ENCODE measurements at places on chromosomes 3 and 15. TPM values are rescaled to one million over a fixed set of nuclear protein-coding genes. Genes with fewer than 3 reads are reported as not detected.

HTR3E gene
- not detected for total RNA-seq

ATP10A gene
- 1.8 TPM for total RNA-seq

TPRG1 gene
- 1.0 TPM for total RNA-seq

C3orf20 gene
- 0.05 TPM for total RNA-seq

NCK1 gene
- 35.8 TPM for total RNA-seq

SNTN gene
- total RNA-seq: not detected

FANCI gene
- 1.8 TPM for total RNA-seq

GABRR3 gene
- not detected for total RNA-seq

RARB gene
- 3.3 TPM for total RNA-seq

CD86 gene
- 2.9 TPM for total RNA-seq

STAG1 gene
- total RNA-seq: 28.0 TPM

C3orf33 gene
- 2.4 TPM for total RNA-seq

ZNF662 gene
- total RNA-seq: 3.9 TPM

VIPR1 gene
- total RNA-seq: 2.3 TPM

DGKG gene
- 7.8 TPM for total RNA-seq

SPTSSB gene
- total RNA-seq: under 0.01 TPM

CCDC54 gene
- total RNA-seq: not detected

CTDSPL gene
- 16.7 TPM for total RNA-seq

SEMA5B gene
- 1.1 TPM for total RNA-seq

C15orf62 gene
- total RNA-seq: 0.19 TPM

MYO1E gene
- total RNA-seq: 70.9 TPM

CLRN1 gene
- total RNA-seq: not detected

CDHR4 gene
- not detected for total RNA-seq

SPTBN5 gene
- total RNA-seq: 1.7 TPM

CCR9 gene
- total RNA-seq: 0.28 TPM

TMC3 gene
- not detected for total RNA-seq

ALG1L2 gene
- not detected for total RNA-seq

ROPN1 gene
- total RNA-seq: not detected

EHD4 gene
- 10.0 TPM for total RNA-seq

NGRN gene
- total RNA-seq: 26.6 TPM

FEZF2 gene
- not detected for total RNA-seq

DLL4 gene
- total RNA-seq: 3.8 TPM

ZDHHC23 gene
- 16.2 TPM for total RNA-seq

NTRK3 gene
- 2.9 TPM for total RNA-seq

C3orf85 gene
- total RNA-seq: not detected

CHL1 gene
- 0.05 TPM for total RNA-seq

SLTM gene
- 78.1 TPM for total RNA-seq

CIP2A gene
- 0.92 TPM for total RNA-seq

GPR160 gene
- total RNA-seq: 7.2 TPM

TRH gene
- 0.28 TPM for total RNA-seq

IGSF11 gene
- 0.17 TPM for total RNA-seq

KCNAB1 gene
- 2.8 TPM for total RNA-seq

MAP1A gene
- 0.89 TPM for total RNA-seq

ADAM10 gene
- total RNA-seq: 55.6 TPM

TMEM87A gene
- total RNA-seq: 27.3 TPM

PSTPIP1 gene
- 4.3 TPM for total RNA-seq

CACNA1D gene
- 18.9 TPM for total RNA-seq

MAGEF1 gene
- total RNA-seq: 14.7 TPM

MESP1 gene
- 0.14 TPM for total RNA-seq

PLAAT1 gene
- not detected for total RNA-seq

AMT gene
- 23.2 TPM for total RNA-seq

MTHFS gene
- 40.9 TPM for total RNA-seq

CLDN16 gene
- 0.89 TPM for total RNA-seq

PODXL2 gene
- 1.4 TPM for total RNA-seq

MKRN2OS gene
- 0.42 TPM for total RNA-seq

FBXL22 gene
- total RNA-seq: 0.25 TPM

CP gene
- total RNA-seq: 1,260 TPM

SLC7A14 gene
- total RNA-seq: not detected

CAMK2N2 gene
- not detected for total RNA-seq
